Left renal cortex interstitium (tissue), 4 donors: ENCODE measurements at places on chromosomes 7 and 10.

GRCh38 chr7:48148311-48148710, 22.9 kb upstream of the ABCA13 start:
- DNase-seq: no peak

GRCh38 chr7:83701736-83702135, 52.8 kb upstream of the SEMA3E start:
- no peak for DNase-seq

GRCh38 chr7:73954181-73954580, 73.8 kb upstream of the ELN start:
- DNase-seq: no peak

- DNase-seq: no peak
These were observed 15.6 kb upstream of the KMT2C start for GRCh38 chr7:152451356-152451755.

DNA sequence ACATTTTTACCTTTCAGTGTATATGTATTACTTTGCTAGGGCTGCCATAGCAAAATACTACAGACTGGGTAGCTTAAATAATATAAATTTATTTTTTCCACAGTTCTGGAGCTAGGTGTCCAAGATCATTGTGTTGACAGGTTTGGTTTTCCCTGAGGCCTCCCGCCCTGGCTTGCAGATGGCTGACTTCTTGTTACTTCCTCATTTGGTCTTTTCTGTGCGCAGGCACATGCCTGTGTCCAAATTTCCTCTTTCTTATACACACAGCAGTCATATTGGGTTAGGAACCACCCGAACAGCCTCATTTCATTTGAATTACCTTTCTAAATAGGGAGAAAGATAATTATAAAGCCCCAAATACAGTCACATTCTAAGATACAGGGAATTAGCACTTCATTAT, 521.6 kb upstream of the SORCS1 start:
- DNase-seq: no peak

GRCh38 chr7:79636849-79637248, 183.4 kb upstream of the MAGI2 start:
- DNase-seq: no peak

DNA sequence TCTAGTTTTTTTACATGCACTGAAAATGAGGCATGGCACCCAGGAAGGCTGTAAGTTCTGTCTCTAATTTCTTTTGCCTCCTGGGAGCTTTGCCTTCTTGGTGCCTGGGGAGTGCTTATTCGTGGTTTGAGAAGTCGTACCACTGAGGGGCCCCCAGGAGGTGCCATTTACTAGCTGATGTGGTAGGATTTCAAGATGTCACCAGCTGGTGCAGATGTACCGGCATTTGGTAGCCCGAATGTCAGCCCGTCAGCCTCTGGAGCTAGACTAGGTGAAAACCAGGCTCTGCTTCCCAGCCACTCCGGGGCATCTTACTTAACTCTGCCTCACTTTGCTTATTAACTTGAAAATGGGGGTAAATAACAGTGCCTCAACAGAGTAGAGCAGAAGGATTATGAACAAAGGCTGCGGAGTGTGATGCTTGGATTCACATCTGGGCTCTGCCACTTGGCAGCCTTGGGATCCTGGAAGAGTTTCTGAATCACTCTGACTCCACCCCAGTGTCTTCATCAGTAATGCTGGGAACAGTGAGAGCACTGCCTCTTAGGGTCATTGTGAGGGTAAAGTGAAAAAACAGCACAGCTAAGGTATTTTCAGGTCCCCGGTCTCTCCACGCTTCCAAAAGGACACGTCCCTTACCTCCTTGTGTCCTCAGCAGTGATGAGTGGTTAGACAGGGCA, 31.4 kb upstream of the BTBD16 start:
- DNase-seq: no peak

DNA sequence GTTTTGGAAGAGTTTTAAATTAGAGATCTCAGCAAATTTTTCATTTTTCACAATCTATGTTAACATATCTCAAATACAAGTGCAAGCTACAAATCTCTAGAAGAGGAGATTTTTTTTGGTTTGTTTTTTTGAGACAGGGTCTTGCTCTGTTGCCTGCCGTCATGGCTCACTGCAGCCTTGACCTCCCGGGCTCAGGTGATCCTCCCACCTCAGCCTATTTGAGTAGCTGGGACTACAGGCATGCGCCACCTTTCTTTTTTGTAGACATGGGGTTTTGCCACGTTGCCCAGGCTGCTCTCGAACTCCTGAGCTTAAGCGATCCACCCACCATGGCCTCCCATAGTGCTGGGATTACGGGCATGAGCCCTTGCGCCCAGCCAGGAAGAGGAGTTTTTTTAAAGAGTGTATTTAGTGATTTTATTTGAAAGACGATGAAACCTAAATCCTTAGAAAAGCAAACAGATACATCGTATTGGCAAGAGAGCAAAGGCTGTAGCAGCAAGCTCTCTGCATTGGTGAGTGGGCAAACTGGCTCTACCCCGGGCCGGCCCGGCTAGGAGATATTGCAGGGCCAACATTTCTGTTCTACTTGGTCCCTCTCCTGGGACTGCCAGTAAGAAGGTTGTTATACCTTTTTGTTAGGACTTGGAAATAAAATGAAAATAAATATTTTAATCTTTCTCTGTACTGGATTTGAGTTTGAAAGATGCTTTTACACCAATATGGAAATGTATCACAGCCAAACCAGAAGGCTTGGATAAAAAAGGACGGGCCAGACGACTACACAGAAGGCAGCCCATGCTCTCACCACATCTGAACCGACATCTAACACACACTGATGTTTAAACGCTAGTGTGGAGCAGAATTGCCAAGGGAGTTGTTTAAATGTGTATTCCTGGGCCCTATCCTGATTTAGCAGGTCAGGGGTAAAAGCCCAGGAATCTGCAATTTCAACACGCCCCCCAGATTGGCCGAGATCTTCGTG, 49.6 kb upstream of the RHEB start:
- peak; percentile 43 for DNase-seq

DNA sequence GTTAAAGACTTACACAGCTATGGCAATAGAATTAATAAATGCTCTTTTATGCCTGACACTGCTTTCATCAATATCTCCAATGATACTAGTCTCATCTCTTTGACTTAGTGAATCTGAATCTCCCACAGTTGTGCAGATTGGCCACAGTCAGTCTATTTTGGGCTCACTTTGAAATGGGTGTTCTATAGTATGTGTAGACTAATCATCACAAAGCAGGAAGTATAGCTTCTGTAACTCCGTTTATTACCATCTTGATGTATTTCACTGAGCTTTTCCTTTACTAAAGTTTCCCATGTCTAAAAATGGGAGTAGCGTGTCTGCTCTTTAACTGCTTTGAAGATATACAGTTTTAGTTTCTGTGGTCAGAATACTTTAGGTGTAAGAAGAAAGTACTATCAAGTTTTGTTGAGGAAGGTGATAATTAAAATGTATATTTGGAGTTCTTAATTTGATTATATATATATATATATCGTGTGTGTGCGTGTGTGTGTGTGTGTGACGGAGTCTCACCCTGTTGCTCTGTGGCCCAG, 70.1 kb downstream of the ST7 start:
- no peak for DNase-seq

DNA sequence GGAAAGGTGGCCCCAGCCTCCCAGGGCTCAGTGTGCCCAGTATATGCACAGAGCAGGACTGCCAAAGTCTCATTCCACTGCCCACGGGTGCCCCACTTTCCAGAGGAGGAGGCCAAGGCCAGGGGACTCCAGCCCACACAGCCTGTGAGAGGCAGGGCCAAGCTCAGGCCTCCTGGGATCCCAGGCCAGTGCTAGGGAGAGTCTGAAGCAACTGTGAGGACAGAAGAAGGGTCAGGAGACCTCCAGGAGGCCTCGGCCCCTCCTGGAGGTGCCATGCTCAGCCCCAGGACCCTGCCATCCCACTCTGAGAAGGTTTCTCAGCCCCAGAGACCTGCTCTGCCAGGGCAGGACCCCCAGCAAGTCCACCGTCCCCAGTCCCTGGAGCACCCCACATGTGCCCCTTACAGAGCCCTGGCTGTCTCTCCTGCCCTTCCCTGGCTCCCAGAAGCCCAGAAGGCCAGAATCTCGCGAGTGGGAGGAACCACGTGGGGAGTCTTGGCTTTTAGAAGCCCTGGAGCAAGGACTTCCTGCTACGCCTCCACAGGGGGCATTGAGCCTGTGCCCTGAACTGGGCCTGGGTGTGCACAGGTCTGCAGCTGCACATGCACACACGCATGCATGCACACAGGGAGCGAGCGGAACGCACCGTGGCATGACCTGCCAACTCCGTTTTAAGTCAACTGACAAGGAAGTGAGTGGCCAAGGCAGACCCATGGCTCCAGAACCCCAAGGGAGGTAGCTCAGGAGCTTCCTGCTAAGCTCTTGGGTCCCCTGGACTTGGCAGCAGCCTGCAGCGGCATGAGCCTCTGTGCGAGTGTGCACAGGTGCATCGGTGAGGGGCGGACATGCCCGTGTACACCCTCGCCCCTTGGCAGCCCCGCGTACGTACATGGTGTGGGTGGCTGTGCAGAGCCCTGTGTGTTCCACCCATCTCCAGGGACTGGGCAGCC, 33.6 kb downstream of the ZCCHC24 start:
- DNase-seq: no peak

DNA sequence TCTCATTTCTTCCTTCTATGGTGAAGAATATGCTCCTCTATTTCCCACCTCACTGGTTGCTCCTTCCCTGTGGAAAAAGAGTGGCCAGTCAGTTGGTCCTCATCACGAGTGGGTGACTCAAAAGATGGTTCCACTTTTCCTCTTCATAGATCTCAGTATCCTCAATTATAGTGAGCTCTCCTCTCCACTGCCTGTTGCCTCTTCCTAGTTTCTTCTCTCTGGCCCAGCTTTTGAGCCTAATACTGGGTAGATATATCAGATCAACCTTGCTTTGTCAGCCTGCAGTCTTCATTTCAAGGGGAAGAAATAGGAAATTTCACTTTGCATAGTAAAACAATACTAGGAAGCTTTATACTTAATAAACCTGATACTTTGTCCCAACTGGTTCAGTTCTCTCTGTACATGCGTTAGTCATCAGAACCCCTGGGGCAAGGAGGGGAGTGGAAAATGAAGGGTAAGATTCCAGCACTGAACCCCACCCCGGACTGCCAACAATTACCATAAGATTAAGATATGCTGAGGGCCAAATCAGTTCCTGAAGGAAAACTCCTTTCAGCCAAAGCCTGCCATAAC, 15.5 kb upstream of the WNT16 start:
- DNase-seq: no peak

DNA sequence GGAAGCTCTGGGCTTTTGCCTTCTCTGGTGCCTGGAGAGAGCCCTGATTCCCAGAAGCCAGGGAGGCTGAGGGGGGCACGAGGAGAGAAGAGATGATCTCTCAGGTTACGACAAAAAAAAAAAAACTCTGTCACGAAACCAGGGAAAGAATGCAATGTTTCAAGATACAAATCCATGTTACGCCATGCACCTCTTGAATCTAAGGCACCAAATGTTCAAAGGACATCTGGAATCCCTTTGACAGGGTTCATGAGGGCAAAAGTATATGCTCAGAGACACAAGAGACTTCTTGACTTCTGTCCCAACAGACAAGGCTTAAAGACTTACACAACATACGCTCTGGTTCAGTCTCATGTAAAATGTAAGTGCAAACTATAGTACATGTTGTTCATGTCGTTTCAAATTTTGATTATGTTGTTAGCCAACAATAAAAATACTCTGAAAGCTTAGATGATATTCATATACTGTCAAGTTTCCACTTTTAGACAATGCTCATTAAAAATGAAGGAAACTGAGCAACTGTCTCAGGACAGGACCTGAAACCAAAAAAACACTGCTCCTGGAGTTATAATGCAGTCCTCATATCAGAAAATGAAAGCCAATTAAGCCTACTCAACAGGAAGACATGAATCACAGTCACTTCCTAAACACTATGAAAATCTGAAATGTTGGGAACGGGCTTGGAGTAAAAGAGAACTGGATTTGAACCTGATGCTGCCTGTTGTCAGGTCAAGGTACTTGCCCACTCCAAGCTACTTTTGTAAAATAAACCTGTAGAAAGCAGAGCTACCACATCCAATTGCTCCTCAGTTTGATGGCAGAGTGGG, 72.3 kb downstream of the CHCHD3 start:
- DNase-seq: no peak

GRCh38 chr10:91983416-91983815, 59.8 kb downstream of the BTAF1 start:
- DNase-seq: no peak

DNA sequence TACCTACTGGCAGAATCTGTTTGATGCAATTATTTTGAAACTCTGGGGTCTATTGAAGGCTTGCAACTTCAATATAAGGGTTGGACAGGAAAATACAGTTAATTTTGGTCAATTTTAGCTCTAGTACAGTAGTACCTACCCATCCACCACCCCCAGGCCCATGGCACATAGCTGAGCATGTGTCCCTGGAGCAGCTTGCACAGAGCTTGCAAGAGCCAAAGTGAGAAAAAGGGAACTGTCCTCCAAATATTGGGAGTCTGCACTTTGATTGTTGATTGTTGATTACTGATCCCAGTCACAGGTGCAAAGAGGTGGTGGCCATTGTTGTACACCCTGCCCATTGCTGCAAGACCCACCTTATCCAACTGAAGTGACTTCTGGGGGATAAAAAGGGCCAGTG, 52.8 kb downstream of the DDC start:
- no peak for DNase-seq

- DNase-seq: no peak
These were observed 657.3 kb upstream of the PFKP start for GRCh38 chr10:2410049-2410448.

DNA sequence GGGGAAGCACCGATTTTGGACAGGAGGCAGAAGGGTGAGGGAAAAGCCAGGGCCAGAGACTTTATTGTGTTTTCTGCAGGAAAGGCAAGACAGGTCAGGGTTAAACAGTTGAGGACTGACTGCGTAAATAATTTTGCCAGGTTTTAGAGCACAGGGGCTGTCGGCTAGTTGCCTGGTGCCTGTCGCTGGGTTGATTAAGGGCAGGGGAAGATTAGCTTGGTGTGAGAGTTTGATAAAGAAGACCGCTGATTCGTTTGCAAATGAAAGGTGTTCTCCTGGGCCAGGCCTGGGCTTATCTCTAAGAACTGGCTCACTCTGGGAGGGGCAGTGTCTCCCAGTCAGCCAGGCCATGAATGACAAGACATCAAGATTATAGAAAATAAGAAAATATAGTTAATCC, 75.6 kb downstream of the SLC37A3 start:
- no peak for DNase-seq

DNA sequence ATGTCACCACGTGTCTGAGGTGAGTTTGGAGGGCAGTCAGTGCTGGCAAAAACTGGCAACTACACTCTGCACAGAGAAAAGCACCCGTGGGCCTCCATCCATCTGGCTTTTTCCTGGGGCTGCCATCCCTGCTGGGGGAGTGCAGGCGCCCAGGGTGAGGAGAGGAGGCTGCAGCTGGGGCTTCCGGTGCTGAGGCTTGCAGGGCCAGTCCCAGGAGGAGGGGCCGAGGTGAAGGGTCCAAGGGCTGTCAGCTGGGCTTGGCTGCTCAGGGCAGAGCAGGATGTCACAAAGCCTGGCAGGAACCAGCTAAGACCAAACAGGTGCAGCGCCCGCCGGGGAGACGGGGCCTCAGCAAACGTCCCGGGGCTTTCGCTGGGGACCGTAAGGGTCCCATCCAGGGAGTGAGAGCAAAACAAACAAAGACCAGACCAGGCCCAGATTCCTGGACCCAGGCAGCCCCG, 77.2 kb downstream of the CFAP46 start:
- DNase-seq: no peak
